ENCODE measurements at places on chromosomes 2 and 18.

GRCh38 chr2:30649278-30649677 is 158.0 kb downstream of the CAPN13 start:
- no peak for DNase-seq

- no peak for DNase-seq
These were observed 93.3 kb downstream of the COL5A2 start for GRCh38 chr2:189086250-189086649.

DNA sequence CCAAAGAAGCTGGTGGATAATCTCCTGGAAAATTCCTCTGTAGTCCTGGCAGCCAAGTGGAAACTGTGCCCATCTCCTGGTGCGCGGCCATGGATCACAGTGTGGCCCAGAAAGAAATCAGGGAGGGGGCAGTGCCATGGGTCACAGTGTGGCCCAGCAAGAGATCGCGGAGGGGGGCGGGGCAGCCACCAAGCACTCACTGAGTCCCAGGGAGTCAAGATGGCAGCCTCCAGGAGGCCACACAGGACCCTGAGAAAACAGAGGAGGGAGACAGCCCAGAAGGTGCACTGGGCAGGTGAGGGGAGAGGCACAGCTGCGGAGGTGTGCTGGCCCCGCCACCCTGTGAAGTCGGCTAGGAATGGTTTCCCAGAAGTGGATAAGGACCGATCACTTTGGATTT is 8.1 kb upstream of the ATP6V1B1 start:
- DNase-seq: no peak

DNA sequence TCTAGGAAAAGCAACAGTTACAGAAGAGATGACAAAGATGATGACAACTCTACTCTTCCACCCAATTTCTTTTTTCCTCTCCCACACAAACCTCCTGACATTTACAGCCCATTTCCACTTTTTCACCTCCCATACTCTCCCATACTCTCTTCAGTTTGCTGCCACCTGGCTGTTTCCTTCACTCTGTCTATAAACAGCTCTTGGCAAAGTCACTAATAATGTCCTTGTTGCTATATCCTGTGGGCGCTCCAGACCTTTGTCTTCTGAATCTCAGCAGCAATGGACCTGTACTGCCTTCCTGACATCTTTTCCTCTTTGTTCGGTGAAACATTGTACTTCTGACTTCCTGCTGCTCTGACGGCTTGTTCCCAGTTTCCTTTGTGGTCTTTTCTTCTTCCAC is 60.7 kb upstream of the CAVIN2 start:
- DNase-seq: peak; percentile 14

DNA sequence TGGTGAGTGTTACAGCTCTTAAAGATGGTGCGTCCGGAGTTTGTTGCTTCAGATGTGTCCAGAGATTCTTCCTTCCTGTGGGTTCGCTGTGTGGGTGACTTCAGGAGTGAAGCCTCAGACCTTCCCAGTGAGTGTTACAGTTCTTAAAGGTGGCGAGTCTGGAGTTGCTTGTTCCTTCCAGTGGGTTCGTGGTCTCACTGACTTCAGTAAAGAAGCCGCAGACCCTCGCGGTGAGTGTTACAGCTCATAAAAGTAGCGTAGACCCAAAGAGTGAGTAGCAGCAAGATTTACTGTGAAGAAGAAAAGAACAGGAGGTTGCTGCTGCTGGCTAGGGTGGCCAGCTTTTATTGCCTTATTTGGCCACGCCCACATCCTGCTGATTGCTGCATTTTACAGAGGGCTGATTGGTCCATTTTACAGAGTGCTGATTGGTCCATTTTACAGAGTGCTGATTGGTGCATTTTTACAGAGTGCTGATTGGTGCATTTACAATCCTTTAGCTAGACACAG is 34.0 kb upstream of the SPTBN1 start:
- no peak for DNase-seq

DNA sequence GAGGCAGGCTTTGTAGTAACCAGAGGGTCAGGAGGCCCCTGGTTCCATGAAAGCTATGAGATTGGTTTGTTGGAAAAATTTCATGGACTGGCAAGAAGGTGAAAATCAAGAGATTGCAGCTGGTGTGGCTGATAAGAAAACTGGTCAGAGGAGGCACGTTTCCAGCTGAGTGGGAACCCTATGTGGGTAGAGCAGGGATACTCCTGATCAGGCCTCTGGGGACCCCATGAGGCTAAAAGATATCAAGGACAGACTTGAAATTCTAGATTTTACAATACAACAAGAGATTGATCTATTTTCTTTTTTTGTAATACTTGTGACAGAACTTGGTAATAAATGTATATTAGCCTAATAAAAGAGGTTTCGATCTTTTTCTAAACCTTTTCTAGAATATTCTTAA is 1615.1 kb downstream of the DPP10 start:
- no peak for DNase-seq

- DNase-seq: no peak
These were observed 50.4 kb downstream of the TNS1 start for GRCh38 chr2:217952409-217952808.

DNA sequence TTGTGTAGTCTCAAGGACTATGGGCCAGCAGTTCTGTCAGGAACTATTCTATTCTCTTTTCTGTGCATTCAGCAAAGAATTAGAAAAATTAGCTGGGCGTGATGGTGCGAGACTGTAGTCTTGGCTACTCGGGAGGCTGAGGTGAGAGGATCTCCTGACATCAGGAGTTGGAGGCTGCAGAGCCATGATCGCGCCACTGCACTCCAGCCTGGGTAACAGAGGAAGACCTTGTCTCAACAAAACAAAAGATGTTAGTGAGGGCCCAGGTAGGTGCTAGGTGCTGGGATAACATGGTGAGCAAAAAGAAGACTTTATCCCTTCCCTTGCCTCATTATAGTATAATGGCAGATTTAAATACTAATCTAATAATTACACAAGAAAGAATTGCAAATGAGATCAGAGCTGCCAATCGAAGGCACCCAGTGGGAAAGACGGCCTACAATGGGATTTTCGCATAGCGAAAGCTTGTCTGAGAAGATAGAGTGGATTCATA is 447 bp upstream of the MRPL19 start:
- no peak for DNase-seq

DNA sequence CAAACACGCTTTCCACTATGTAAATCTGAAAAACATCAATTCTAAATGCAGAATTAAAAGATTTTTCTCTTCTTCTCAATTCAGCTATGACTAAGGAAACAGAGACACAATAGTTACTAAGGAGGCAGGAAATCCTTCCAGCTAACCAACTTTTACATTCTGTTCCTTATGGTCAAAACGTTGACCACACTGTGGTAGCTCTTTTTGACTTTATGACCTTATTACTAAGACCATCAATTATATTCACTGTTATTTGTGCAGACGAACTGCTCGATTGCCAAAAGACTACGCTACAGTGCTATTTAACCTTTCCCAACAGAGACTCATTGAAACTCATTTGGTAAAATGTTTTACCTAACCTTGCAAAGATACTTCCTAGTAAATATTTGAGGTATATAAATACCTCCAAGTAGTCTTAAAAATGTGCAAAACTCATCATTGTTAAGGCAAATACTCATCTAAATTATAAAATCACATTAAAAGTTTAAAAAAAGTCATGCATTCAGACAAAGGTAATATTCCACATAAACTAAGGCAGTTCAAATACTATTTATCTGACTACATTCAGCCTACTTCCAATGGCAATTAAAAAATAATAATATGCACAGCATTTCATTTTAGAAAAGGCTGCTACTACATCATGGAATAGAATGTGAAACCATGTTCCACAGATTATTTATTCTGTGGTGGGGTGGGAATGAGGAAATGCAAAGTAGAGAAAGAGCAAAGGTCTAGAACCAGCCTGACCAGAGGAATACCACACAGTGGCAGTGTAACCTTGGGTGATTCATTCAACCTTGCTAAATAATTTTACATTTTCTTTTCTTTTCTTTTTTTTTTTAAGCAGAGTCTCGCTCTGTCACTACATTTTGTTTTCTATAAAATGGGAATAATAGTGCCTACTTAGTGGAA is 139.9 kb downstream of the THADA start:
- DNase-seq: peak; percentile 83

DNA sequence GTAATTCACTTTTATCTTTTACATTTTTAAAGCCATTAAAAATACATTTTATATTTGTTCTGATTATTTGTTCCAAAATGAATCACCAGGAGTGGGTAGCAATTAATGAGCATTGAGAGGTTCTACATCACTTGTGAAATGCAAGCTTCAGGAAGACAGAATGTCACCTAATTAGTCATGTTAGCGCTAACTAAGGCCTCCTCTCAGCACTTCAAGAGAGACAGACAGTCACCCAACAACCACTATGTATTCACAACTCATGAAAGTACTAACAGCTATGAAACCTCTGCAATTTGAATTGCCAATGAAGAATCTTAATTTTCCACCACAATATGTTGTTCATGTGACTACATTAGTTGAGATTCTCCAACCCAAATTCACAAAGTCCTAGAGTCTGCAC is 611.0 kb downstream of the KCNJ3 start:
- no peak for DNase-seq

- DNase-seq: peak; percentile 24
These were observed 1094.7 kb upstream of the DDX18 start for GRCh38 chr2:116719836-116720235.

- DNase-seq: no peak
These were observed 531.9 kb downstream of the TMEM182 start for GRCh38 chr2:103293742-103294077.

DNA sequence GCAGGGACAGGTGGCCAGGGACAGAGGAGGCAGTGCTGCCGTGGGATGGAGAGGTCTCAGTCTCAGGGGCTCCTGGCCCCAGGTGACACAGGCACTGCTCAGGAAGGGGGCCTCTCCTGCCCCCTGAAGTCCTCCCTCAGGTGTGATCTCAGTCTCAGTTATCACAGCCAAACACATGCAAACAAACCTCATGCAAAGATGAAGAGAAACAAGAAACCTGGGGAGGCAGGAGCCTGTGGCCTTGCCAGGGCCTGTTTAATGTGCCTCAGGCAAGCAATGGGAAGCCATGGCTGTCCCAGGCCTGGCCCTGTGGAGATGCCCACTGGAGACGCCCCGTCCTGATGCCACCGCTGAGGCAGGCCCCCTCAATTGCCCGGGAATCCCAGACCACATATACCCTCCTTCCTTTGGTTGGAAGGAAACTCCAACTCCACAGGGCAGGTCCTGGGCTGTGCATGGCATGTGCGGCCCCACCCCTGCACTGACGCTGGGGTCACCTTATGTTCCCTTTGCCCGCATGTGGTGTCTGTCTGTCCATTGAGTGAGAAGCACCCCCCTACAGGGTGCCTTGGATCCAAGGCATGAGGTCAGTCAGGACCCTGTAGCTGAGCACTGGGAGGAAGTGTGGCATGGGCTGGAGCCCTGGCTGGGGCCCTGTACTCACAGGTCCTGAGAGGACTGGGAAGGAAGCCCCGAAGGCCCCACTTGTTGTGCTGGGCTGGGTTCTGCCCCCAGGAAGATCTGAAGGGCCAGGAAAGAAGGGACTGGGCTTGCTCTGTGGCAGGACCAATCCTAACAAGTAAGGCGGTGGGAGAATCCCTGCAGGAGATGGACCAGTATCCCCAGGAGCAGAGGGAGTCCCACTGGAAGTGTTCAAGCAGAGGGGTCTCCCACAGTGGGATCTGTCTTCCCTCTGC is 68.8 kb upstream of the RAB6C start:
- DNase-seq: no peak

GRCh38 chr2:28855977-28856376 is 14.1 kb downstream of the TRMT61B start:
- DNase-seq: no peak

- DNase-seq: peak; percentile 76
These were observed 194.1 kb downstream of the CLIP4 start for GRCh38 chr2:29309090-29310029.

DNA sequence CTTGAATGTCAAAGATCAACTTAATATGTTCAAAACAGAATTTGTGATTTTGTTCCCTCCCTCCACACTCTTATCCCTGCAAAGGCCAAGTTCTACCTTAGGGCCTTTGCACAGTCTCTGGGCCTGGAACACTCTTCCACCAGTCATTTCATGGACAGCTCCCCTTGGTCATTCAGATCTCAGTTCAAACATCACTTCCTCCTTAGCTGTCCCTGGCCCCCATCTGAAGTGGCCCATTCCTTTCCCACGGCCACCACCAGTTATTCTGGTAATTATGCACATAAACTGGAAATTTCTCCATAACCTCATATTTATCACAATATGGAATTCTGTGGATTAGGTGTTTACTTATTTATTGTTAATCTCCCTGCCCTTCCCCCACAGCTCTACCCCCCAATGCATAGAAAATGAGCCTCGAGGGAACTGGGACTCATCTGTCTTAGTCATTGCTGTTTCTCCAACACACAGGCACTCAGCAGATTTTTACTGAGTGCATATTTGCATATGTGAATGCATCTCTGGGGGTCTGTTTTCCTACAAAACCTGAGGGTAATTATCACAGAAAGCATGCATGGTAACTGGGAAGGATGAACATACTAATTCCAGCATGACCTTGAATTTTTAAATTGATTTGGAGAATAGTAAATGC is 35.5 kb upstream of the SPTBN1 start:
- DNase-seq: no peak

GRCh38 chr18:34467058-34467457 is 242.3 kb upstream of the NOL4 start:
- no peak for DNase-seq

- DNase-seq: no peak
These were observed 22.8 kb upstream of the DGKD start for GRCh38 chr2:233331536-233331935.

DNA sequence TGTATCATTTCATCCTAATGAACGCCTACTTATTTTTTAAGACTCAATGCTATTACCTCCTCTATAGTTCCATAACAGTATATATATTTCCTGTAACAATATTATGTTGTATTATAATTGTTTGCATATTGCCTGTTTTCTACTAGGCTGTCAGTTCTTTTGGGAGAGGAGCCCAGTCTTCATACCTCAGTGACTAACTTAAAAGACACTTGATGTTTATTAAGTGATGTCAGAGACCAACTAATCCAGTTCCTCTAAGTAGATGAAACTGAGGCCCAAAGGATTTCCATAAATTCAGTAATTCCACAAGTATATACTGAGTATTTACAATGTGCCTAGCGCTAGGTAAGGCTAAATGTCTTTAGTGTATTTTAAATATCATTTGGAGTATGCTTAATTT is 48.9 kb upstream of the AAK1 start:
- peak; percentile 50 for DNase-seq

DNA sequence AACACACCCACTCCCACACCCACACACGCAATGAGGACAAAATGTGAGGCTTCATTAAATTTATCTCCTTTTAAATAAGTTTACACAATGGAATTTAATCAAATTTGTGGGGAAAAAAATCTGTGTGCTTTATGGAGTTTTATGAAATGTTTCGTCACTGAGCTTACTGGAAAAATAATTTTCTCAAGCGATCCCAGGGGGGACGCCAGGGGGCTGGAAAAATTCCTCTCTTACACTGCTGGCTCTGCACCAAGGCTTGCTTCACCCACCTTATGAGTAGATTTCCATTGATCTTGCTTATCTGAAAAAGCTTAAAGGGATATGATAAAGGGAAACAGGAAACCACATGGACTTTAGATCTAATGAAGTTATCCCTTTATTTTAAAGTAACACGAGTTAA is 95.5 kb downstream of the CABYR start:
- peak; percentile 52 for DNase-seq

GRCh38 chr2:26422947-26423629 is 21.4 kb downstream of the DRC1 start:
- DNase-seq: no peak
